ENCODE measurements at places on chromosomes 5 and 9.

GRCh38 chr9:15531380-15531779 lies 20.6 kb upstream of the PSIP1 start:
- no peak for DNase-seq

- no peak for DNase-seq
Observed at GRCh38 chr5:156401804-156402203, 74.8 kb downstream of the SGCD start.

DNA sequence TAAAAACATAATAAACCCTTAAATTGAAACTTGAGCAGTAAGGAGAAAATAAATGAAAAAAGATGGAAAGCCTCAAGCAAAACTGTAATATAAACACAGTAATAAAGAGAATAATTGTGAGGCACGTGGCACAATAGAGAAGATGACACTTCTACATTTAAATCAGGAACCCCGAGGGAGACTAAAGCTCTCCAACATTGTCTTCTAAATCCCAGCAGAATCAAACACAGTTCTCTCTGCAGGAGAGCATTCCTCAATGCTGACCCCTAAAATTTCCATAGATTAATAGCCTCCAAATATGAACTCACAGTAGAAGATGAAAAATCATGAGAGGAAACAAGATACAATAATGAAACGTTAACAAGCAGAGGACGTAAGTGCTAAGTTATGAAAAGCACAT lies 721.2 kb upstream of the COX7C start:
- no peak for DNase-seq

DNA sequence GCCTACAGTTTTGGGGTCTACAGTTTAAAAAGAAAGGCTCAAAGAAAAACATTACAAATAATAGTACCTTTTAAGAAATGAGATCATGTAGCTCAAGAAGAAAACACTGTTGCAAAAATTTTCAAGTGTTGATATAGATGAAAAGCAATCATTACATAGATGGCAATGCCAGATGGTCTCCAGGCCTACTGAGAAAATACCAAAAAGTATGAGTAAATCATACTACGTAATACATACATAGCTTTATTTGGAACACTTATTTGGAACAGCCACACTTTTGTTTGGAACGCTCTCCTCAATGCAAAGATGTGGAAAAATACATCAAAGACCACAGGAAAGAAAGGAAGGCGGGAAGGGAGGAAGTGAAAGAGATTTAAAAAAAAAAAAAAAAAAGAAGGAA lies 44.1 kb downstream of the MARCHF11 start:
- DNase-seq = no peak

DNA sequence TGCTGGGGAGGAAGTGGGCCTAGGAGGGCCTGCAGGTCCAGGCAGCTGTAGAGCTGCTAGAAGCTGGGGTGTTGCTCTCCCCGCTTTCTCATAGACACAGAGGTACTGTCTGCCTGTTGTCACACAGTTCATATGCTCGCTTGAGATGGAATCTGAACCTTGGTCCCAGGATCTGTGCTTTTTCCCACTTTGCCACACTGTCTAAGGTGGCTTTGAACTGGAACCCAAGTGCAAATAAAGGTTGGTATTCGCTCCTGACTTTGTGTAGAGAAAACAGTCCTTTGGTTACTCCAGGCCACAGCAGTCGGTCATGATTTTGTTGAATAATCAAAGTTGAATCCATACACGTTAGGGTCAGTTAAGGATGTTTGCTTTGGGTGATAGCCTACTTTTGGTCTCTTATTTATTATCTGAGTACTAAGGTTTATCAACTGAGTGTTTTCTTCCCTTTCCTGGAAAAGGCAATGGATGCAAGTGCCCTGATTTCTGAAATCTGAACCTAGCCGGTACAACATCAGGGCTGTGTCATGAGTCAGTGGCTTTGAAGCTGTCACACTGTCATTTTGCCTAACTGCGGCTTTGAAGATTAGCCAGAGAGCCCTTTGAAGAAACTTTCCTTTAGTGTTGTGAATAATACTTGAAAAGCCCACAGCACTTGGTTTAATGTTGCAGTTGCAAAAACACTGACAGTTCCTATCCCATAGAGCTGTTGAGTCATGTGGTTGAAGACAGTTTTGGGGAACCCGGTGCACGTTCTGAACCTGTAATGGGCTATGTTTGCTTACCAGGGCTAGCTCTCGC lies 41.3 kb downstream of the HABP4 start:
- no peak for DNase-seq

GRCh38 chr5:36057386-36057785 lies 9.3 kb downstream of the UGT3A2 start:
- no peak for DNase-seq

DNA sequence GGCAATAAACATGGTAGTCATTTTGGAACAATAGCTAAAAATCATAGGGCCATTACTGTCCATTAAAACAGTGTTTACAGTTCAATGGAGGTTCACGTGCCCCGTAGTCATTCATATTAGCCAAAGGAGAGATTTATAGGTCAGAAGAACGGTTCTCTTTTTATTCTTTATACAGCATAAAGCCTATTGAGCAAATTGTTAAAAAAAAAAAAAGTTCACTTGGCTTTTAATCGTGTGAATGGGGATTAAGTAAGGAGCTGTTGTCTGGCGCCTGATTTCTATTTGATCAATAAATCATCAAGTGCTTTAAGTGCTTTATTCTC lies 69.1 kb upstream of the TBCA start:
- DNase-seq = no peak

DNA sequence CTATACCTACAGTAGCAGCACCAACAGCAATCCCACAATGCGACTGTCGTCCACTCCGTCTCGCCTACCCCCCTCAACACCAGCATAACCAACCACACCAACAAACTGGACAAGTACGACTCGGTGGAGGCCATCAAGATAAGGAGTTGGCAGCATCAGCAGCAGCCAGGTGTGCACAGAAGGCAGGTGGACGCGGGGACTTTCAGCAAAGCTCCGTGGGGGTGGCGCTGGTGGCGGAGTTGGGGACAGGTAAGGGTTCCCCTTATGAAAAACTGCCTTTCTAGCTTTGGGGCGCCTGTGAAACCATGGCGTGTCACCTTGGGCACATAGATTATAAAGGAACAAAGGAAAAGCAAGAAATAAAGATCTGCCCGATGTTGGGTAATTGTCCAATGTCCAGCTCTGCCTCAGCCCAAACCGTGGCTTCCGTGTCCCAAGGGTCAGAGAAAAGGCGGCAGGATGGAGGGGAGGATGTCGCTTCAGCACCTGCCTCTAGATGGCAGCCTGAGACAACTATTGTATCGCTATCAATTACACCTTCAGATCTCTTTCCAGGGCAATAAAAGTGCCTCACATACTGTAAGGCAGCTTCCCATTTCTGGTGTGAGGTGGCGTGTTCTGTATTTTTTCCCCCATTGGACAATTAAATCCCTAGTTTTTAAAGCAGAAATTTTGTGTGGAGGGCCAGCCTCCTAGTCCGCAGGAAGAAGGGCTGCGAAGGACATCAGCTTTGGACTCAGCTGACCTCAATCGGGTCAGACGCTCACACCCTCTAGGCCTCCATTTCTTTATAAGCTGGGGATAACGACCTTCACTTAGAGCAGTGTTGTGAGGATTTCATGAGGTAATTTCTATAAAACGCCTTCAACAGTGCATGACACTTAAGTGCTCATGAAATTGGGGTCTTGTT lies 58.8 kb downstream of the MTRR start:
- DNase-seq = peak; percentile 72

- DNase-seq = no peak
Observed at GRCh38 chr5:139805545-139805944, 9.9 kb downstream of the PSD2 start.

- no peak for DNase-seq
Observed at GRCh38 chr9:98450496-98450895, 195.0 kb upstream of the TBC1D2 start.

DNA sequence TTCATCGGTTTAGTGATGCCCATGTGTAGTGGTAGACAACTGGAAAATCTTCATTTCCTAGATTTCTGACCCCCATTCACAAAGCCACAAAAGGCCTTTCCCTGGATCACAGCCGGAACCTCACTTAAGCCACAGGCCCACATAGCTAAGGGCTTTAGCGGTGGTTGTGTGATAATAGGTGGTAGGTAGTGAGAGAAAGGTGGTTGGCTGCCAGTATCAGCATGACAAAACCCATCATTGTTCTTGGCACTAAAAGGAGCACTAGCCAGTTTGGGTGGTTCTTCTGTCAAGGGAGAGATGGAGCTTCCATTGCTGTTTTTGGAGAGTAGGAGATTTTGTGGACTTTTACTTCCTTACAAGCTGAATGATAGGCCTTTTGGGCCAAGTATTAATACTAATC lies 9.7 kb upstream of the SLC36A2 start:
- no peak for DNase-seq

DNA sequence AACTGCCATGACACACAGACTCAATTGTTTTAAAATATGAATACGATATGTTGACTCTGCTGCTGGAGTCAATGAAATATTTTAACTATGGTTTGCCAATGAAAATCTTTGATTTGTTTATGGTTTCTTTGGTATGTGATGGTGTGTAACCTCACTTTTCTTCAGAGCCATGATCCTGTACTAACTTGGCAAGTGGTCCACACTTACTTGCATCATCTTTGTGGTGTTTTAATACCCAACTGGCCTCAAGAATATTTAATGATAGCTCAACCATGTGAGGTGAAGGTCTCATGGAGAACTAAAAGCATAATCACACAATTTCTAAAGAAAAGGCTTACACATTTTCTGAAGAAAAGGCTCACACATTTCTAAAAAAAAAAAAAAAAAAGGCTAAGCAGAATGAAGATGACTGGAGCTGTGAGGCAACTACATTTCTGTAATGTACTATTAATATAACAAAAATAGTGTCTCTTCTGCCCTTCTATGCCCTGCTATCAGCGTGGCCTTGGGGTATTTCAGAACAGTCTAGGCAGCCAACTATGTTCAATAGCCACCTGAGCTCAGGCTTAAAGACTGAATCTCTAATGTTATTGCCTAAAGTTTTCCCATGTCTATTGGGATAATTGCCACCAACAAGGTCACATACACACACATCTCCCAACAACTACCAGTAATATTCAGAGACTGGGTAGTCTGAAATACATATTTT lies 395.0 kb downstream of the MLLT3 start:
- DNase-seq = no peak

- no peak for DNase-seq
Observed at GRCh38 chr5:131384173-131384572, 120.3 kb downstream of the CDC42SE2 start.

GRCh38 chr9:2727966-2728613 lies 10.8 kb downstream of the KCNV2 start:
- DNase-seq = no peak

- no peak for DNase-seq
Observed at GRCh38 chr5:1914471-1914870, 31.7 kb upstream of the IRX4 start.

- DNase-seq = no peak
Observed at GRCh38 chr5:95673081-95673480, 9.7 kb downstream of the SPATA9 start.

GRCh38 chr5:41191249-41191648 lies 22.1 kb downstream of the C6 start:
- DNase-seq = no peak

DNA sequence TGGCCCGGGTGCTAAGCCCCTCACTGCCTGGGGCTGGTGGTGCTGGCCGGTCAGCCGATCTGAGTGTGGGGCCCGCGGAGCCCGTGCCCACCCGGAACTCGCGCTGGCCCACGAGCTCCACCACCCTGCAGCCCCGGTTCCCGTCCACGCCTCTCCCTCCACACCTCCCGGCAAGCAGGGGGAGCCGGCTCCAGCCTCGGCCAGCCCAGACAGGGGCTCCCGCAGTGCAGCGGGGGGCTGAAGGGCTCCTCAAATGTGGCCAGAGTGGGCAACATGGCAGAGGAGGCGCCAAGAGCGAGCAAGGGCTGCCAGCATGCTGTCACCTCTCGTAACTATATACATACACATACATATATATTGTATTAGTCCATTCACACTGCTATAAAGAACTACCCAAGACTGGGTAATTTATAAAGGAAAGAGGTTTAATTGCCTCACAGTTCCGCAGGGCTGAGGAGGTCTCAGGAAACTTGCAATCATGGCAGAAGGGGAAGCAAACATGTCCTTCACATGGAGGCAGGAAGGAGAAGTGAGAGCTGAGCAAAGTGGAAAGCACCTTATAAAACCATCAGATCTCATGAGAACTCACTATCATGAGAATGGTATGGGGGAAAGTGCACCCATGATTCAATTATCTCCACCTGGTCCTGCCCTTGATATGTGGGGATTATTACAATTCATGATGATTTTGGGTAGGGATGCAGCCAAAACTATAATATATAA lies 56.8 kb downstream of the LIX1 start:
- DNase-seq = no peak

DNA sequence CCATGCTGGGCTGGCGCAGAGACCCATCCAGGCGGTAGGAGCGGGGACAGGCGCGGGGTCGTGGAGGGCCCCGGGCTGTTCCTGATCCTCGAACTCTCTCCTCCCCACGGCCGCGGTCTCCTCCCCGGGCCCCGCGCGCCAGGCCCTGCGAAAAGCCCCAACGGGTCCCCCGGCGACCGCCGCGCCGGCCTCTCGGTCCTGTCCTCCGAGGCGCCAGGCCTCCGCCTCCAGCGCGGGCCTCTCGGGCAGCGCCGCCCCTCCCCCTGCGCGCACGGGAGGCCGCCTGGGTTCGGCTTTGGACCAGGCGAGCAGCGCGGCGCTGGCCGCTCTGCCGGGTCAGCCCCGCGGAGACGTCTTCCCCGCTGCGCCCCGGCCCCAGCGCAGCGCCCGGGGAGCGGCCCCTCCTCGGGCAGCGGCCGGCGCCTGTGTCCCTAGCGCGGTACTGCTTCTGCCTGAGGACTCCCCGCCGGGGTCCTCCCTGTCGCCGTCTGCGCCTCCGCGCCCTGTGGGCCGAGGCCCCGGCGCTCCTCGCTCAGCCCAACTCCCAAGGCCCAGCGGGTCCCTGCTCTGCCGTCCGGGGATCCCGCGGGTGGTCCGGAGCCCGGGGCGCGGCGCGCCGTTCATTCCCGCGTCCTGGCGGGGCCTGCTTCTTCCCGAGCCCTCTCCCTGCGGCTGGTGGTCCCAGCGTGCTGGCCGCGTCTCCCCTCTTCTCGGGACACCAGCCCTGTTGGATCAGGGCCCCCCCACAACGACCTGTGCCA lies 13.4 kb downstream of the COL23A1 start:
- DNase-seq = peak; percentile 57

DNA sequence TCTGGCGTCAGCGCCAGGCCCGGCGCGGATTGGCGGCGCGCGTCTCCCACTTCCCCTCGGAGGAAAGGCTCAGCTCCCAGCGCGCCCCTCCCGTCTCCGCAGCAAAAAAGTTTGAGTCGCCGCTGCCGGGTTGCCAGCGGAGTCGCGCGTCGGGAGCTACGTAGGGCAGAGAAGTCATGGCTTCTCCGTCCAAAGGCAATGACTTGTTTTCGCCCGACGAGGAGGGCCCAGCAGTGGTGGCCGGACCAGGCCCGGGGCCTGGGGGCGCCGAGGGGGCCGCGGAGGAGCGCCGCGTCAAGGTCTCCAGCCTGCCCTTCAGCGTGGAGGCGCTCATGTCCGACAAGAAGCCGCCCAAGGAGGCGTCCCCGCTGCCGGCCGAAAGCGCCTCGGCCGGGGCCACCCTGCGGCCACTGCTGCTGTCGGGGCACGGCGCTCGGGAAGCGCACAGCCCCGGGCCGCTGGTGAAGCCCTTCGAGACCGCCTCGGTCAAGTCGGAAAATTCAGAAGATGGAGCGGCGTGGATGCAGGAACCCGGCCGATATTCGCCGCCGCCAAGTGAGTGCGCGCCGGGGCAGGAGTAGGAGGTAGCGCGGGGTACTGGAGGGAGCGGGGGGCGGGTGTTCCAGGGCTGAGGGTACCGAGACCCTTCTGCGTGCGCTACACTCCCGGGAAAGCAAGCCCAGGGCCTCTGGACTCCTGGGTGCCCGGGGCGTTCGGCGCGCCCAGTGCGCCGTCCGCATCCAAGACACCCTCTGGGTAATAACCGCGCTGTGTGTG lies at the start of gene MSX2:
Gene MSX2, plus strand, starts transcription at position 99 of the 777 bp plus-strand sequence. Its CDS starts 78 bp downstream, at position 177.
- DNase-seq = peak; percentile 91

- DNase-seq = no peak
Observed at GRCh38 chr9:136707011-136707410, 5.4 kb upstream of the DIPK1B start.
